ENCODE measurements at places on chromosomes 6 and 20.

GRCh38 chr6:44045672-44046015, 81.6 kb downstream of the MRPL14 start:
- DNase-seq: no peak

DNA sequence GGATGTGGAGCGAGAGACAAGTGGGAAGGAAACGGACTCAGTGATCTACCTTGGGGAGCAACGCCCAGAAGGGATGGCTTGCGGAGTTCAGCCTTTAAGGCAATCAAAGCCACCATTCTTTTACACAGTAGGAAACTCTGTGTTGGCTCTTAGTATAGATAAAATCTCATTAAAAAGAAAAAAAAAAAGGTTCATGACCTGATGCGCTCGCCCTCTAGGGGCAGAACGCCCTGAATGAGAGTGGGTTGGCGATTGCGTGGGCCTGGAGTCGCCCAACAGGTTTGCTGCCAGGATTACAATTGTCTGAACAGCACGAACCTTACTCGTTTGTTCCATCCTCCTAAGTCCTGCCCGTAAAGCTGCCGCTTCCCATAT, 1.2 kb downstream of the TPD52L1 start:
- DNase-seq: no peak

DNA sequence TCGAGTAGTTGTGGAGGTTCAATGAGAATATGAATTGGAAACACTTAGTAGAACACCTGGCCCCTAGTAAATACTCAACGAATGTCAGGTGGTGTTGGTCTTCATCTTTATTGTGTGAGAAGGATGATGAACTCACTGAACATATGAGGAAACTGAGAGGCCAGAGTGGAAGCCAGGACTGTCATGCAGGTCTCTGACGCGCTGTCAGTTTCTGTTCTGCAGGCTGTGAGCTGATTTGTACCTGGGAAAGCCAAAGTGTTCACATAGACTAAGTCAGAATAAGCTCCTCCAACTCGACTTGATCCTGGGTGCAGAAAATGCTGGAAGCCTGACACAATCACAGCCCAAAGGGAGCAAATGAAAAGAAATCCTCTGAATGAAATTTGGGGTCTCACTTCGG, 222.2 kb downstream of the LY86 start:
- no peak for DNase-seq

GRCh38 chr6:83403191-83403590, 27.7 kb downstream of the ME1 start:
- no peak for DNase-seq

- DNase-seq: no peak
Measured at GRCh38 chr6:130381459-130382380, 15.9 kb downstream of the TMEM200A start.

DNA sequence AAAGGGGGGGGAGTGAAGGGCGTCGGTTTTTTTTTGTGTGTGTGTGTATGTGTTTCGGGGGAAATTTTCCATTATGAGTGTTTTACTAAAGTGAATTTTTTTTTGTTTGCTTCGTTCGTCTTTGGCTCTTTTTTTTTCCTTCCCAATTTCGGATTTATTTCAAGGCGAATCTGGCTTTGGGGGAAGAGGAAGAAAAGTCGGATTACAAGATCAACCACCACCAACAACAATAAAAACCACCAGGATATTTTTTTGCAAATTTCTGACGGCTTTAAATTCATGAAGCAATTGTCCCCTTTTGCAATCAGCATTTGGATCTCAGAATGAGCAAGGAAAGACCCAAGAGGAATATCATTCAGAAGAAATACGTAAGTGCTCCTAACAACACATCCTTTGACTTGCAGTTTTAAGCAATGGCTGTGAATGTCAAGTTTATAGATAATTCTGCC, 372 bp downstream of the JARID2 start:
- no peak for DNase-seq

- no peak for DNase-seq
Measured at GRCh38 chr20:46872328-46873211, 22.1 kb upstream of the EYA2 start.

GRCh38 chr20:38298768-38299288, 5.1 kb upstream of the BPI start:
- DNase-seq: no peak

- DNase-seq: peak; percentile 26
Measured at GRCh38 chr6:37381579-37381978, 27.8 kb downstream of the RNF8 start.

DNA sequence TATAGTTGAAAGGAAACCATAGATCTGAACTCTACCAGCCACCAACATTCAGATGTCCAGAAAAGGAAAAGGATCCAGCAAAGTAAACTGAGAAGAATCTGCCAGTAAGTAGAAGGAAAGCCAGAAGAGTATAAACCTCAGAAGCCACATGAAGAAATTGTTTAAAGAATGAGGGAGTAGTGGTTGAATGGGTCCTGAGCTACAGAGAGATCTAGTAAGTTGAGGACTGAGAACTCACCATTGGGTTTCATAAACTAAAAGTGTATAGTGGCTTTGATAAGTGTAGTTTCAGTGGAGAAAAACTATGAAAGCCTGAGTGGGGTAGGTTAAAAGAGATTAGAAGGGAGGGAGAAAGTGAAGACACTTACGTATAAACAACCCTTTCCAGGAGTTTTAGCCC, 32.0 kb upstream of the SUMO4 start:
- DNase-seq: no peak

DNA sequence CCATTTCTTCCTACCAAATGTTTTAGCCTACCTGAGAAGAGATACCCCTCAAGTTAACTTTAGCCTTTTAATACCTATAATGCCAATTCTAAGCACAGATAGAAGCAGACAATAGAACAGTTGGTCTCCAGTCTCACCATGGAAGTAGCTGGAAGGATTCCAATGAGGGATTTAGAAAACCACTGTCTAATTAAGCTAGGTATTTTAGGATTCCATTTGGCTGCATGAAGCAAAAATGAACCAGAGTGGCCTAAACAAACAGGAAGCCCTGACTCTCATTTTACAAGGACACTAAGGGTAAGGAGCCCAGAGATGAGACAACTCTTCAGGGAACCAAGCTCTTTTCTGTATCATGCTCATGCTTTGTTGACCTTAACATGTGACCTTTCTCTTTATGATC, 199.2 kb downstream of the ALDH8A1 start:
- no peak for DNase-seq

DNA sequence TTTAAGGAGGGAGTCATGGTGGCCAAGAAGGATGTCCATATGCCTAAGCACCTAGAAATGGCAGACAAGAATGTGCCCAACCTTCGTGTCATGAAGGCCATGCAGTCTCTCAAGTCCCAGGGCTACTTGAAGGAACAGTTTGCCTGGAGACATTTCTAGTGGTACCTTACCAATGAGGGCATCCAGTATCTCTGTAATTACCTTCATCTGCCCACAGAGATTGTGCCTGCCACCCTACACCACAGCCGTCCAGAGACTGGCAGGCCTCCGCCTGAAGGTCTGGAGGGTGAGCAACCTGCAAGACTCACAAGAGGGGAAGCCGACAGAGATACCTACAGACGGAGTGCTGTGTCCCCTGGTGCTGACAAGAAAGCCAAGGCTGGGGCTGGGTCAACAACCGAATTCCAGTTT, 115.0 kb downstream of the HFE start:
- no peak for DNase-seq

- peak; percentile 55 for DNase-seq
Measured at GRCh38 chr20:58907320-58908137, 55.0 kb downstream of the GNAS start.

DNA sequence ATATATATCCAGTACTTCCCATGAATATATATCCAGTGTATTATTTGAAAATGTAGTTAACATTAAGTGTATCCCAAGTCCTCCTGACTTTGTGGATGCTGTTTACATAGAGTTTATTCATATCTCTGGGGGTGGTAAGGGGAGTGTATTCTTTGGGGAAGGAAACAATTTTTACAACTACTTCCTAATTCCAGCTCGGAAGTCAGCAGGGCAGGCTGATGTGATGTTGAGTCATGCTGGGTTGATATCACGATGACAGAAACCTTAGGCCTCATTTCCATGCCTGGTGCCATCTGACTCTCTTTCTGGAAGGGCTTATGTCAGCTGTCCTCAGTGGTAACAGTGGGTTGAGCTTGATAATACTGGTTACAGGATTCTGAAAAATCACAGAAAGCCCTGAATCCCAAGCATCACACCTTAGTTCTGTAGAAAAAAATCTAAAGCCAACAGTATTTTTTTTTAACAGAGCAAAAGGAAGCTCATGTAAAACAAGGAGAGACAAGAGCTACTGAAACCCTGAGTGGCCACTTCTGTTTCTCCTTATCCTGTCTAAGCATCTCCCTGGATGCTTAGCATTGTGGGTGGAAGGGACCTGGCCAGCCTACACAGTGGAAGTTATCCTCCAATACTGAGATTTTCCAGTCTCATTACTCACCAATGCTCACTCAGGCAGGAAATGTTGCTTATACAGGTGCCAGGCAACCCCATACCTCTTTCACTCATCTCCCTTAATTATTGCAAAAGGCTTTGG, 75.2 kb upstream of the IYD start:
- DNase-seq: no peak

GRCh38 chr20:63186528-63187316, 29.2 kb downstream of the YTHDF1 start:
- DNase-seq: no peak

GRCh38 chr6:33418690-33419291, 884 bp upstream of the CUTA start:
- peak; percentile 63 for DNase-seq

DNA sequence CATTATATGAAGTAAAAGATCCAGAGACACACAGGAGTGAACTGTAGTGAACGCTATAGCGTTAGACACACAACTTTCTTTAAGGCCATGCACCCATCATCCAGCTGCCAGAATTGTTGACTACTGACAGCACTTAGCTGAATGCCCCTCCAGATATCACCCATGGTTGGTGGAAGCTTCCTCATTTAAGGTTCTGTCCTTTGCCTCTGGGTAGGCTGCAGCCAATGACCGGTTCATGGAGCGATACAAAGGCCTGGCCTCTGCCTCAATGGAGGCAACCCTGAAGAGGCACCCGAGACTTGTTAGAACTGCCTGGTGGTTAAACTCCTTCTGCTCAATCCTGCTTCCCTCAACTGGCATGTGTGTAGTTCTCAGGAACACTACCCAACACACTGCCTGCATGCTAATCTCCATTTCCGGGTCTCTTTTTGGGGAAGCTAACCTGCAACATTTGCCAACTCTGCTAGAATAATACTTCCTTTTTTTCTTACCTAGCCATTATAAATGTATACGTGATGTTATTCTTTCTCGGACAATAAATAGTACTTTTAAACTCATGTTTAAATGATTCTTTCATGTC, 49.8 kb upstream of the THEMIS start:
- no peak for DNase-seq

DNA sequence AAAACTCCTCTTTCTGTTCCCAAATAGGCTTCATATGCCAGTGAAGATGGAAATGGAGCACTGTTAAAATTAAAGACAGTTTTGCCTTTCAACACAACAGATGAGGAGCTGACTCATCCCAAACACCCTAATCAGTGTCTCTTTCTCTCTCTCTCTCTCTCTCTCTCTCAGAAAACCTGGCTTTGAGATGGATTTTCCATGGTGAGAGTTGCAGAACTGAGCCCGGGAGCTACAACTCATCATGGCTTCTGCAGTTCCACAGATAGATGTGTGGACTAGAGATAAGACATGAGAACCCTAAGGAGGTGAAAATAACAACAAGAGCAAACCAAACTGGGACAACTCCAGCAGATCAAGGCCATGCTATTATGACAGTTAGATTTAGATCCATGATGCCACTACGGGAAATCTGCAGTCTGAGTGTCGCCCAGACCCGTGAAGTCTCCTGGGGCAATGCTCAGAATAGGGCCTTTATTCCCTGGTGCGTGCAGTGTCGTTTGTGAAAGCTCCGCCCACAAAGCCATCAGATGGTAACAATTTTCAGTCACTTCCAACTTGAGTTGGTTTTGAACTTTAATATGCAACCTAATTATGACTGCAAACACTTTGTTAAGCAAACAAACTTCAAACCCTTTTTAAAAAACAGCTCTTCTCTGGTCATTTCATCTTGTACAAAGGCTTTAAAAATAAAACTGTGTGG, 338.2 kb upstream of the PREP start:
- no peak for DNase-seq

GRCh38 chr6:21987501-21987957, 309.3 kb downstream of the PRL start:
- no peak for DNase-seq

- peak; percentile 95 for DNase-seq
Measured at GRCh38 chr6:26532699-26533531, 5.3 kb upstream of the HMGN4 start.

DNA sequence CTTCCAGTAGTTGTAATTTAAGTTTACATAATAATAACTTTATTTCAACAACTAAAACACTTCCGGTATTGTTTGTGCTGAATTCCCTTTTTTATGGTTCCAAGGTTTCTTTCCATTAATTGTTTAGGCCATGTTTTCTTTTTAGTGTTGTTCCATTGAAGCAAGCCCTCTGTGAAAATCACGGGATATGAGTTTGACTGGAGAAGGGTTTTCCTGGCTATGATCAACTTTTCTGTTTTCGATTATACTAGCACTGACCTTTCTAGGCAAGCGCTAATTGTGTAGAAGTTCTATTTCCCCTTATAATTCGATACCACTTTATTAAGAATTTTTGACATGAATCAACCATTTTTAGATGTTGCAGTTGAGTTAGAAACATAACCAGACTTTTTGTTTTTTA, 2.4 kb downstream of the LAMA2 start:
- DNase-seq: no peak

DNA sequence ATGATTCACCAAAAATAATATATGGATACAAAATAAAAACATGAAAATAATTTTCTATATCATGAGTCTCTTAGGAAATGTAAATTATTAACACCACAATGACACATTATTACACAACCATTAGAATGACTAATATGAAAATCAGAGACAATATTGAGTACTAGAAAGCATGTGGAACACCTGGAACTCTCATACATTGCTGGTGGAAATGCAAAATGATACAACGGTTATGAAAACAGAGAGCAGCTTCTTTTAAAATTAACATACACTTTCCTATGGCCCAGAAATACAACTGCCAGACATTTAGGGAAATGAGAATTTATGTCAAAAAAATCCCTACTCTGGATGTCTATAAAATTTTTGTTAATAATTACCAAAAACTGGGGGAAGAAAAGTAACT, 853.3 kb upstream of the MAN1A1 start:
- DNase-seq: no peak

DNA sequence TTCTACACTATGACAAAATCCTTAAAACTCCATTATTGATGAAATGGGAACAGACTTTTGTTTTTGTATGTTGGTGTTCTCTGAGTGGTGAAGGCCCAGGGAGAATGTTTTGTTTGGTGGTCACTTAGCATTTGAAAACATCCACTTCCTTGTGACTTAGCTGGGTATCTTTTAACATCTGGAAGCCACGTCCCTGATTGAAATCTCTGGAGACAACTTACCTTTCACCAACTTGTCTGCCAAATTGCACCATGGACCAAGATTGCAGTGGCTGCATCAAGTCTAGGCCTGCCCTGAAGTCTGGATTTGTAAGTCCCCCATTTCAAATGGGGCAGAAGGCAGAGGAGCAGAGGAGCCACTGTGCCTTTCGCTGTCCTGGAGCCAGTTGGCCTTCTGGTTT, 534 bp upstream of the EFCAB8 start:
- no peak for DNase-seq

- DNase-seq: no peak
Measured at GRCh38 chr6:37856285-37856684, 36.8 kb downstream of the ZFAND3 start.

- no peak for DNase-seq
Measured at GRCh38 chr6:81906709-81907204, 154.3 kb upstream of the TENT5A start.
